NCI-H2029 treated with DMSO at 0.1 percent for 48 hours (cell line): ENCODE measurements at places on chromosomes 16 and 17.

DNA sequence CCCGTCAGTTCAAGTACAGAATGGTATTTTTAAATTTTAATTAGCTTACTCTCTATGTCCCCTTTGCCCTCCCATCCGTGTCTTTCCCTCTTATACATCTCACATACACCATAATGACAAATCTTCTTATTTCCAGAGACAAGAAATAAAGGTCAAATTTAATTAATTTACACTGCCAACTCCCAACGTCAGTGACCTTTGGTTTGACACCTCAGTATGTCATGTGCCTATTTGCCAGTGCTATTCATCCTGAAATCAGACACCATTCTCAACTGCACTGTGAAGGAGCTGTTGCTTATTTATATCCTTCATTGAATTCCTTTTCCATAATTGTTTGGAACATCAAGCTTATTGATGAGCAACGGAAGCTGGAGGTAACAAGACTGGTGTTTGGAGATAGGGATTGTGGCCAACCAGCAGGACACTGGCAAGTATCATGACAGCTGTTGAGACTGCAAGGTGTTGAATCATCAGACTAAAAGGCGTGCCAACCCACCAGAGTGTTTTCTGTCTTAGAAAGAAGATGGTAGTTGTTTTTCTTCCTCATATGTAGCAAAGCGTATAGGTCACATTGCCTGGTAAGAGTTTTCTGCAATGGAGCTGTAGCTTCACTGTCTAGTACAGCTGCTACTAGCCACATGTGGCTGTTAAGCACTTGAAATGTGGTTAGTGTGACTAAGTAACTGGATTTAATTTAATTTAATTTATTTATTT, 12.5 kb downstream of the CALCOCO2 start:
- no peak for DNase-seq

- no peak for DNase-seq
Measured at GRCh38 chr17:82034371-82035011, 3.0 kb downstream of the DCXR start.

DNA sequence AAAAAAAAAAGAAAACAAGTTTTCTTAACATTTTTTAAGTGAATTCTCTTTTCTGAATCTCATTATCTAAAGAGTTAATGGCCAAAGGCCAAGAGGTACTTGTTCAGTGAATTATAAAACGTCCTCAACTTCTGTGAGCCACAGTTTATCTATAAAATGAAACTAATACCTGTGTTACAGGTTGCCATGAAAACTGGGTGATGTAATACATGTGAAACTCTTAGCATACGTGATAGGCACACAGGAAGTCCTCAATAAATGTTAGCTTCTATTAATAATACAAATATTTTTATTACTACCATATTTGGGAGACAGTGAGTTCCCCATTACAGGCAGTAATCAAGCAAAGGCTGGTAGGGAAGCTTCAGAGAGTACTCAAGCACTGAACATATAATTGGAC, 13.5 kb upstream of the INPP5K start:
- DNase-seq, result no peak

DNA sequence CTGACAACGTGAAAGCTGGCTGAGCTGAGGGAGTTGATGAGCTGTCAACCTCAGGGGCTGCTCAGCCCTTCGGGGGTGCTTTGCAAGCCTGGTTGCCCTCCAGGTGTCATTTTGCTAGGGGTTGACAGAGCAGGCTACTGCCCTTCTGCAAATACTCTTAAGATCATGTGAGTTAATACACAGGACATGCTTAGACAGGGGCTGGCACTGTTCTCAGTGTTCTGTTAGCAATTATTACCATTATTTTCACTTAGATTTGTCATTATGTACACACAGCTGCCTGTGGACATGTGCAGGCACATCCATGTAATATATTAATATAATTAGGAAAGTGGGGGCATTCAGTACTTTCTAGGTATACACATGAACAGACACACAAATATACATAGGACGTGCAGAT, 554.3 kb upstream of the HSBP1 start:
- DNase-seq, result no peak

GRCh38 chr17:75771334-75772281, 6.6 kb upstream of the GALK1 start:
- DNase-seq, result no peak

- no peak for DNase-seq
Measured at GRCh38 chr17:81049973-81050551, 15.1 kb downstream of the BAIAP2 start.

- DNase-seq, result no peak
Measured at GRCh38 chr16:31002250-31002700, 8.2 kb downstream of the STX1B start.

DNA sequence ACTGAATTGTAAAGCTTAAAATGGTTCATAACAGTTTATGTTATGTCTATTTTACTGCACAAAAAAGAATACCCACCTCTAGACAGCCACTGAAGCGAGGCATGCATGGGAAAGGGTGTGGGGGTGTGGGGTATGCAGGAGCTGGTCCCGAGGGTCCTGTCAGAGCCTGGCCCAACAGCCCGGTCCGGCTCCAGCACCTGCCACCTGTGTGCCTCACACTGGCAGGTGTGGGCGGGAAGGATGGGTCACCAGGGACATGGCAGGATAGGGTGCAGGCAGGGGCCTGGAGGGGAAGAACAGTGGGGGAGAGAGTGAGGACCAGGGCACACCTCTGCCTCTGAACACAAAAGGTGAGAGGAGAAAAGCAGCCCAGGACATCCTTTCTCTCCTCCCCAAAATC, 22.8 kb upstream of the RASD1 start:
- no peak for DNase-seq

DNA sequence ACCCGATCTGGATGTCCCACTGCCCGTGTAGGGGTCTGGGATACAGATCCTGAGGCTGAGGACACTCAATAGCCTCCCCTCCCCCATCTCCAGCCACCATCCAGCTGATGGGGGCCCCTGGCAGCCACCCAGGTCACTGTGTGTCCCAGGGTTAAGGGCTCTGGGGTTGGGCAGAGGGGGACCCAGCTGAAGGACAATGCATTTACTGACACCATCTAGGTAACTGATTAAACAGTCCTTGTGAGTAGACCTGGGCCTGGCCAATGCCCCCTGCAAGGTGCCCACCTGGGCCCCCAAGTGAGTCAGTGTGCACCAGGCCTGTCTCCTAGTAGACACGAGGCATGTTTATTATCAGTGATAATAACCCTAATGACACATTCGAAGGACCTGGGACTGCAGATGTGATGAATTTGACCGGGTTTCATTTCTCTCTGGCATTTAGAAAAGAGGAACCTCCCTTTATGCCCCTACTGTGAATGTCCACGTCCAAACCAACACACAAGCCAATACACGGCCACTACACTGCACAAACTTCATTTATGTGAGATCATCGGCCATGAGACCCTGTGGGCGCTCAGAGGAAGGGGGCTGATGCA, 261.9 kb upstream of the FOXF1 start:
- no peak for DNase-seq

- no peak for DNase-seq
Measured at GRCh38 chr17:49100601-49101000, 32.0 kb upstream of the B4GALNT2 start.

GRCh38 chr17:50022463-50023130, 27.6 kb upstream of the DLX3 start:
- DNase-seq, result no peak

- no peak for DNase-seq
Measured at GRCh38 chr17:27529230-27529796, 73.1 kb downstream of the KSR1 start.

DNA sequence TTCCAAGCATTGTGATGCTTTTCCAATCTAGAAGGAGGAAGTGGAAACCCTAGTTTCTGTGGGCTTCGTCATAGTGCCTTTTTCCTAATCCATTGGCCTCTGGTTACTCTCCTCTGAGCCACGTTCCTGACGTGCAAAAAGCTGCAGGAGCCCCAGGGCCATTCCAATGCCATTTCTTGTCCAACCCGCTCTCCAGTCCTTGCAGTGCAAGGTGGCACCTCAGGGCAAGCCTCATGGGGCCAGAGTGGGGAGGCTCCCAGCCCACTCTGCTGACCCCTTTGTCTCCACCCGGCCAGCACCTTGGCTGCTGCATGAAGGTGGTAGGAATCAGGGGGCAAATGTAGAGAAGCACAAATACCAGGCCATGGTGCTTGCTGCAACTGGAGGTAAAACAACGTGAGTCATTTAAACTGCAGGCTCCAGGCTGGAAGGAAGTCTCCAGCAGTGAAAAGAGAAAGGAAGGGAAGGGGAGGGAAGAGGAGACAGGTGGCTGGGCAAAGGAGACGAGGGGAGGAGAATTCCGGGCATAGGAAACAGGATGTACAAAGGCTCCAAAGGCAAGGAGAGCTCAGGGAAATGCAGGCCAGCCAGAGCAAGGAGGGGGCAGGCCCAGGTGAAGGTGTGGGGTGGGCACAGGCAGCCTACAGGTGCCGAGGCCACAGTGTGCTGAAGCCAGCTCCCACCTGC, 168.2 kb upstream of the TNRC6C start:
- DNase-seq, result peak; percentile 30

GRCh38 chr17:57750895-57751294, 5.8 kb upstream of the CCDC182 start:
- no peak for DNase-seq

DNA sequence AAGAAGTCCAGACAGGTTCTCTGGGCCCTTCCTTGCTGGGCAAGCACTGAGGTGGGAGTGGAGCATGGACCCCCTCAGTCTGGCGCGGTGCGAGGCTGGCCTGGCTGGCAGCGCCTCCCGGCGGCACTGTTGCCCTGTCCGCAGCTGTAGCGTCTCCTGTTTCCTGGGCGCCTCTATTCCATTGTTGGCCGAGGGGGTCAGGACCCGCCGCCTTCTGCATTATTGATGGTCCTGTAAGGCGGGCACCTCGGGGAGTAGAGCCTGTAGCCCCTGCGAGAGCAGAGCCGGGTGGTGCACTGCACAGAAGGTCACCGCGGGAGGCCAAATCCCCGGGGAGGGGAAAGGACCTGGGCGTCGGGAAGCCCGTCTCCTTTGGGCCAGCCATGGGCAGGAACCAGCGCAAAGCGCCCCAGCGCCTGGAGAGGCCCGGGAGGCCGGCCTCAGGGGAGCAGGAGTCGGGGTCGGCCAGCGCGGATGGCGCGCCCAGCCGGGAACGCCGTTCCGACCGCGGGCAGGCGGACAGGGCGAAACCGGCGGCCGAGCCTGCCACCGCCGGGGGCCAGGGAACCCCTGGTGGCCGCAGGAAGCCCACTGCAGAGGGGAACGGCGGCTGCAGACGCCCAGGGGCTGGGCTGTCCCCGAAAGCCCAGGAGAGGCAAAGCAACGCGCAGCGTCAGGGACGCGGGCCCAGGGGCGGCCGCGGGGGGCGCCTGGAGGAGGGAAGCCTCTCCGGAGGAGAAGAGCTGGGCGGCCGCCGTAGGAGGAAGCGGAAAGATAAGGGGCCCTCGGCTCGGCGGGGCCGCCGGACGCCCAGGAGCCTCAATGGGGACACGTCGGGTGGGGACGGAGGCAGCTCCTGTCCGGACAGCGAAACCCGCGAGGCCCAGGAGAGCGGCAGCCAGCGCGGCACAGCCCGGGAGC, at the start of gene MYO15B:
MYO15B (plus strand) TSS at position 126 of the 921 bp plus-strand sequence; CDS start at position 384, 258 bp downstream.
- no peak for DNase-seq

DNA sequence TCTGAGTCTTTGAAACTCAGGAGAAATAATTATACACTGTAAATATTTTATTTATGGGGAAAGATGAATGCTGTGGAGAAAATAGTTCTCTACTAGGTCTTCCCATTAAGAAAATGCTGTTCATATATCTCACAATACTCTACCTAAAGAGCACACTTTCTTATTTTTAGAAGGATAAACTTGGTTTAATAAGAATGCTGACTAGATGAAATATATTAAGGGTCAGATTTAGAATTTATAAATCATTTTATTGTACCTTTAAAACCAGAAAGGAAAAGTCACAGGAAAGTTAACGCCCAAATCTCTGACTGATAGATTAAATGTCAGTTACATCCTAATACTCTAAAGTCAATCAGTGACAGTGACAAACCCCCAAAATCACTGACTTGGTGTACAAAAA, 48.7 kb downstream of the SLC6A4 start:
- no peak for DNase-seq

GRCh38 chr16:10980813-10981212, 36.4 kb downstream of the CLEC16A start:
- DNase-seq, result no peak

- no peak for DNase-seq
Measured at GRCh38 chr17:14351493-14351892, 50.6 kb downstream of the HS3ST3B1 start.
